HS-5 (cell line): ENCODE measurements at places on chromosomes 2 and 18.

- no peak for DNase-seq
These were observed 77.5 kb downstream of the NCK2 start for GRCh38 chr2:105822186-105822585.

GRCh38 chr2:220962556-220962955, 609.5 kb downstream of the EPHA4 start:
- DNase-seq = no peak

- no peak for DNase-seq
These were observed 142.0 kb upstream of the DNMT3A start for GRCh38 chr2:25483607-25484266.

DNA sequence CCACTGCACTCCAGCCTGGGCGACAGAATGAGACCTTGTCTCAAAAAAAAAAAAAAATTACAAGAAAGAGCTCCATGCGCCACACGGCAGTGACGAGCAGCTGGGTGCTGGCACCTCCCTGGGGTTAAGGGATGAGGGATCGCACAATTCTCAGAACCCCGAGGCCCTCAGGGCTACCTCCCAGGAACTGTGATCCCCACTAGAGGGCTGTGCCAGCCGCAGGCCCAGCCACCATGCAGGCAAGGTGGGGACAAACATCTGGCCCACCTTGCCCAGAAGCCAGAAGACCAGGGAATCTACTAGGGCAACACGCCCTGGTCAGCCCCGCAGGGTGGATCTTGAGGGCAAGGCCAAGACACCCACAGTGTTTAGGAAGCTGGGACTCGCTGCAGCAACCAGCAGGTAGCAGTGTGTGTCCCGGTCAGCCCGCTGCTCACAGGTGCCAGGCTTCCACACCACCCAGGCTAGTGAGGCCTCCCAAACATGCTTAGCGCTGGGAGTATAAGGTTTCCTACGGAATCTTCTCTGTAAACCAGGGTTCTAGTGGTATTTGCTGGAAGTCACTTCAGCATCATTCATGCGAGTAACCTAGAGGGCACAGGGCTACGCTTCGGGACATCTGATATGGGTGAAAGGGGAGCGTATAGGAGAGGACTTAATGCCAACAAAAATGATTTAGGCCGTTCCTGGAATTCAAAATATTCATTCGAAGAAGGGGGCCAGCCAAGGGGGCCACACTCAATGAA, 6.7 kb downstream of the SAG start:
- DNase-seq = no peak

- DNase-seq = no peak
These were observed 208.6 kb upstream of the APCDD1 start for GRCh38 chr18:10245846-10246175.

- no peak for DNase-seq
These were observed 166.9 kb downstream of the MSH2 start for GRCh38 chr2:47569658-47570475.

DNA sequence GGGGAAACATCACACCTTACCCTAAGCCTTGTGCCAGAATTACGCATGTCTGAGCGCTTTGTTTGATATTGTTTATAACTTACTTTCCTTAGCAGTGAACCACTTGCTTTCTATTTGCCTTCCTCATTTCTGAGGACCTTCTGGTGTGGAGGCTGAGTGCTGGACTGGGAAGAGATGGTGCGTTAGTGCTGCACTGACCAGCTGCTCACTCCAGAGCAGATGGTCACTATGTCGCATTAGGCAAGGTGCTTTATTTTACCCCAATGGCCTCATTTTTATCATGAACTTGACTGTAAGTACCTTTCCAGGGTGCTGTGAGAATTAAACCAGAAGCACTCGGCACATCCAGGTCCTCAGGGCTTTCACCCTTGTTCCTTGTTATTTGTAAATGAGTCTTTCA, 46.6 kb upstream of the TMEM18 start:
- DNase-seq = no peak

GRCh38 chr18:6221602-6222014, 193.1 kb downstream of the L3MBTL4 start:
- no peak for DNase-seq

GRCh38 chr18:55510809-55511208, 77.2 kb downstream of the TCF4 start:
- peak; percentile 47 for DNase-seq

DNA sequence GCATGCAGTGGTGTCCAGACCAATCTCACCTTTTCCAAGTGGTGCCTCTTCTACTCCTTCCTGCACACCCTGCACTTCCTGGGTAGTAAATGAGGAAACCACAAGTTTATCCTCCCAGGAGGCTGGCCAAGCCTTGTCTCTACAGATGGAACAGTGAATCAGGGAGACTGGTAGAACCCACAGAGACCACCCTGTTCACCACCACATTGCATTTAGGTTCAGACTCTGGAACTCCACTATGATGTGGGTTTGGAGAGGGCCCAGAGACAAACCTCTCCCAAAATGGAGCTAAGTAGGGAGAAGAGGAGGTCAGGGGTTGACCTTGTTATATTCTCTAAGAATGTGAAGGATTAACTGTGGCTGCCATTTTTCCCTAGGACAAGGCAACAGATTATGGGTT, 102.8 kb upstream of the FZD7 start:
- DNase-seq = no peak

- DNase-seq = no peak
These were observed 27.8 kb upstream of the DARS1 start for GRCh38 chr2:136013136-136013685.

DNA sequence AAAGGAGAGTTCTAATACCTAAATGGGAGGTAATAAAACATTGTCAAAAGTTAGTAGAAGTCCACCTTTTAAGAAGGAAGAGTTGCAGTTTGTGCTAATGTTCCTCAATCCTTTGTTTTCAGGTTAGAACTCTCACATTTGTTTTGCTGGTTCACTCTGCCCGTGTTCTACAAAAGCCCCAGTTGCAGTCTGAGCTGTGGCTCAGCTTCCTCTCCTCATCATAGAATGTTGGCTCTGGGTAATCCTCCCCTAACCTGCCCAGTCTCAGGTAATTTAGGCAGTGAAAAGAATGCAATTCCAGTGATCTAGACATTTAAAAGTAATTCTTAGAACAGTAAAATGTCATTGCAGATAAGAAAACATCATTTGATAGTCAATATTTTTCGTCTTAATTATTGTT, 1410.4 kb upstream of the ZEB2 start:
- no peak for DNase-seq

DNA sequence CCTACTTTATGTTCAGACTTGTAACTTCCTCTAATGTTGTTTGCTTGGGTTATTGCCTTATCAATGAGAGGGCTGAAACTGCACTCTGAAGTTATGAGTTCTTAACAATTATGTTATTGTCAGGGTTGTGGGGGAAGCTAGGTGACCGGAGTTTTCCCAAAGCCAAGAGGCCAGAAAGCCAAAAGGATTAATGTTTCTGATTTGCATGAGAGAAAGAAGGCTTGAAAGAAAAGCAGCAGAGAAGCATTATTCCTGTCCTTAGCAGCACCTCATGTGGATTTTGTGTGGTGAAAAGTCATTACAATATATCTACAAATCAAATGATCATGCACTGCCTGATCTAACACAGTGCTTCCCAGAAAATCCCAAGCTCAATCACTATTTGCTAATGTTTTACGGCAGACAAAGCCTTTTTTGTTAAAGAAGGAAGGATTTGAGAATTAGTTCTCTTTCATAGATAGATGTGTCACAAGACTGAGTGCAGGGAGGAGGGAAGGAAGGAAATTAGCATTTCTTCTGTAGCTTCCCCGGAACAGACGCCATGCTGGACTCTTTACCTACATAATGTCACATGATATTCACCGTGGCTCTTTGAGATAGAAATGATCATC, 203.2 kb downstream of the ALK start:
- DNase-seq = no peak

DNA sequence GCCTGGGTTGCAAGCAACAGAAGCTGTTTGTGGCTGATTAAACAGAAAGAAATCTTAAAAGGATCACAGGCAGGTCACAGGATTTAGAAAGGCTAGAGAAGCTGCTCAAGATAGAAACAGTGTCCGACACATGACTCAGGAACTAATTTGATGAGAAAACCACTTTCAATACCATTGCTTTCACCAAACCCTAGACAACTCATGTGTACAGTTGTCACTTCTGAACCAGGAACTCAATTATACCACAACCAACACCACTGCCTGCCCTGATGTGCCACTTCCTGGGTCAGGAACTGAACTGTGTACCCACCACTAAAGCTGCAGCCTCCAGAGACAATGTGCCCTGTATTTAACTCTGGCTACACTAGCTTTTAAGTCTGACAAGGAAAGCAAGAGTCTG, 56.0 kb downstream of the TMEM247 start:
- DNase-seq = no peak

- DNase-seq = no peak
These were observed 250.7 kb downstream of the LPIN1 start for GRCh38 chr2:11997142-11997541.

DNA sequence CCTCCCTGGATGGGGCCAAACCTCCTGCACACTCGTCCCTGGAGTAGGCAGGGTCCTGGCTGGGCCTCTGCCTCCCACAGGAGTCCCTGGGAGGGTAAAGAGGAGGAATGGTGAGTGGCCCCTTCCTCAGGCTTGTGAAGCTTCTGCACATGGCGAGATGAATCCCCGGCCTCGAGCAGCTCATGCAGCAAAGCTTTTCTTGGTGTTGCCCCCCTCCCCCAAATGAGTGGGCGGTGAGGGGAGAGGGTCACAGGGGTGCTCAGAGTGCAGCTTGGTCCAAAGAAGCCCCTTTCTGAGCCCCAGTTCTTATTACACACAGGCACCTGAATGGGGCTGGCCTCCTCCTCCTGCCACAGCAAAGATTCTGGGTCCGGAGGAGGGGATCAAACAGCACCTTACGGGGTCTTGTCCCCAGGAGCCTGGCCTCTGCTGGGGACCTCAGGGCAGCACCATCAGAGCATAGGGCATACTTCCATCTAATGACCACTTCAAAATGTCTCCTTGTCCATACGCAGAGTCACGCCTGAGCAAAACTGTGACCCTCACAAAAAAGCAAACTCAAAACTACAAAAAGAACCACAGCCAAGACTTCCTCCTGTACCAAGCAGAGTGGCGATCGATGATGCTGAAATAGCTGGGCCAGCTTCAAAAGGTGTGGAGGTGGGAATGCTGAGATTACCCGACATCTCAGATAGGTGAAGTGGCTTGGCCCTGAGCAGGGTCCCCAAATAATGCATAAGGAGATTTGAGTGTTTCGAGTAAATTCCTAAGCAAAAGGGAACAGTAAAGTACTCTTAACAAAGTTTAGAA, 148.4 kb upstream of the TWIST2 start:
- DNase-seq = no peak

- no peak for DNase-seq
These were observed 197.9 kb downstream of the DSEL start for GRCh38 chr18:67318651-67319050.

- no peak for DNase-seq
These were observed 223.5 kb downstream of the EIPR1 start for GRCh38 chr2:3154146-3154545.

DNA sequence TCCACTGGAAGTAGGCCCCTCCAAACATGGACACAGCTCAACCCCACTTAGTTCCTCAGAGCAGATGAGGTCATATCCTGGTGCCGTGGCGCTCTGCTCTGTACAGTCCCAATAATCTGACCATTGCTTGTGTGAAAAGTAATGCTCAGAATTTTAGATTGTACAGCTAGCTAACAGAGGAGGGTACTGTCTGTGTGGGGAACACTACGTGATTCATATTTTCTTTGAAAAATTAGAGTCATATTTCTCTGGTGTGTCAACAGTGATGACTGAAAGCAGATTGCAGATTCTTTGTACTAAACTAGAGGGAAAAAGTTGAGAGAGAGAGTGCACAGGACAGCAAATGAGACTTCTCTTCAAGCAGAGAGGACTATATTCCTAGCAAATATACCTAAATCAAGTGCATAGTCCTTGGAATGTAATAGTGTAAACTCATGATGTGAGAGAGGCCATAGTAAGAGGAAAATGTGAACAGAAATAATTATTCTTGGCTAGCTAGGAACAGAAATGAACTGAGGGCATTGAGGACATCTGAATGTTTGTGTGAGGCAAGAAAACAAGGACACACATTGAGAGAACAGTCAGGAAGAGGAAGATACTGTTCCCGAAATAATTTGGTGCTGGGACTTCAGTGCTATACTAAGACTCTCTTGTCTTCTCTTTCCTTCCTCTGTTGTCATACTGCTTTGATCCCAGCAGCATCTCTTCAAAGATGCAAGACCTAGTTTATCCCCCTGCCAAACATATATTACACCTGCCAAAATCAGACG, 157.0 kb upstream of the RND3 start:
- DNase-seq = peak; percentile 84

DNA sequence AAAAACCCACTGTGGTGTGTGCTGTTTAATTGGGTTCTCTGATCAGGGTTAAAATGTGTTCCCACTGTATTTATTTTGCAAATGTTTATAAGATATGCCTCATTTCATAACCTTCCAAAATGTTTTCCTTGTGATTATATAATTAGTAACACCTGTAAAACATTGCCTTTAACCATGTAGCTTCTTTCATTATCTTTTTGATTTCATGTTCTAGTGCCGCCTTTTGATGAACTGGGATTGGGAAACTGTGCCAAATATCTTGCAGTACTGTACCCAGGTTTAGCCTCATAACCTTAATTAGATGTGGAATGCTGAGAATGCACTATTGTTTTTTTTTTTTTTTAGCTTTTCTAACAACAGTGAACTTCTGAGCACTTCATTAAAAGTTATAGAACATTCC, 96.9 kb downstream of the TANC1 start:
- DNase-seq = no peak

DNA sequence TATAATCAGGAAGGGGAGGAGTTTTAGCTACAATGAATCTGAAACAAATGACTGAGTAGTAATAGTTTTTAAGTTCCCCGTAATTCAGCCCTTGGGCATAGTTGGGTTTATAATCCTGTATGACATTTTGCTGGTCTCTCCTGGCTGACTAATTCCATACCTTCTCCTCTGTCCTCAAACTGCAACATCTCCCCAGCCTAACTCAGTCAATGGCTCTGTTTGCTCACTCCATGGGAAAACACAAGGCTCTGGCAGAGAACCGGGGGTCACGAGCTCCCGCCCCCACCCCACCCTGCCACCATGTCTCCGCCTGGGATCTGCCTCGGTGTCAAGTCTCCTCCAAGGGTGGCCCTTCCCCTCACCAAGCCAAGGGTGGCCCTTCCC, 168.6 kb downstream of the HDAC4 start:
- DNase-seq = no peak

DNA sequence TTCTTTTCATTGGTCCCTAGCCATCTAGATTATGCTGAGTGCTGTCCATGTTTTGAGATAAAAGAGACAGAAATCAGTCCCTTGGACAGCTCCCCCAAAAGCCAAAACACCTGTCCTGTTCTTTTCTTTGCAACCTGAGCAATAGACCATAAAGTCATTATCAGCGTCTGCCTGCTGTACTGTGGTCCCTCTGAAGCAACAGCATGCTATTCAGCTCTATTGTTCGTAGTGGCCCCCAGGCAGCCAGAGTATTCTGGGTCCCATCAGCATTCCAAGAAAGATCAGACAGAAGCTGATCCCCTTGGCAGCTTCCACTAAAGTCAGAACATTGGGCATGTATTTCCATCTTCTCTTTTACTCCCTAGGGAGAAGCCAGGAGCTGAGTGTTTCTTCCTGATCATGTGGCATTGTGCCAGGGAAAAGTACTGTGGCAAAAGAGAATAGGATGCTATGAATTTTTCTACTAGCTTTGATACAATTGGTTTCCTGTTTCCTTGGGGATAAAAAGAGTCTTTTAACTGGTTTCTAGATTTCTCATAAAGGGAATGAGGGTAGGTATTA, 33.6 kb upstream of the ZSWIM2 start:
- DNase-seq = no peak
